ENCODE measurements at places on chromosomes 2 and 18.

- DNase-seq: no peak
These were observed 187.1 kb downstream of the DYSF start for GRCh38 chr2:71640489-71640888.

DNA sequence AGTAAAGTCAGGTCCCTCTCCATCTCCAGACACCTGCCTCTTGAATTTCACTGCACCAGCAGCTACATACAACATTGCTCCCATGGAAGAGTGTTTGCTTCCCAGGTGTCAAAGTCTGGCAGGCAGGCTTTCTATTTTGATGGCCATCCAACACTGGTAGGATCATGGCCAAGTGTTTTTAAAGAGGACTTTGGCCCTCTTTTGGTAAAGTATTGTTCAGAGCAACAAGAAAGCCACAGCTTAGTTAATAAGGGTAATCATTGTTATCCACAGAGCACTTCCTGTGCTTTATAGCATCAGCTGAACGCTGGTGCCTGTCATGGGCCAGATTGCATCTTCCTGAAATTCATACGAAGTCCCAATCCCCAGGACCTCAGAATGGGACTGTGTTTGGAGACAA lies 133.2 kb downstream of the NCK2 start:
- no peak for DNase-seq

DNA sequence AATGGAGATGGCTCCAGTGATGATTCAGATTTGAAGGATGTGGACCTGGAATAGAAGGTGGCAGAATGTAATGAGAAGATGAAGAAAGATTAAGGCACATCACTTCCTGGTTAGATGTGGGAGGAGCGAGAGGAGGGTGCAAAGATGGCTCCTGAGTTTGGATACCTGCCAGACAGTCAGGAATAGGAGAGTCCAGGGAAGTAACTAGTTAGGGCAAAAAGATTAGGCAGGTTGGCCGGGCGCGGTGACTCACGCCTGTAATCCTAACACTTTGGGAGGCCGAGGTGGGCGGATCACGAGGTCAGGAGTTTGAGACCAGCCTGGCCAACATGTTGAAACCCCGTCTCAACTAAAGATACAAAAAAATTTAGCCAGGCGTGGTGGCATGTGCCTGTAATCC lies 5.6 kb downstream of the C2orf74 start:
- no peak for DNase-seq

GRCh38 chr18:75854174-75854573 lies 426.7 kb upstream of the SMIM21 start:
- DNase-seq: no peak

- no peak for DNase-seq
These were observed 176.2 kb upstream of the ZC3H15 start for GRCh38 chr2:186309901-186310300.

DNA sequence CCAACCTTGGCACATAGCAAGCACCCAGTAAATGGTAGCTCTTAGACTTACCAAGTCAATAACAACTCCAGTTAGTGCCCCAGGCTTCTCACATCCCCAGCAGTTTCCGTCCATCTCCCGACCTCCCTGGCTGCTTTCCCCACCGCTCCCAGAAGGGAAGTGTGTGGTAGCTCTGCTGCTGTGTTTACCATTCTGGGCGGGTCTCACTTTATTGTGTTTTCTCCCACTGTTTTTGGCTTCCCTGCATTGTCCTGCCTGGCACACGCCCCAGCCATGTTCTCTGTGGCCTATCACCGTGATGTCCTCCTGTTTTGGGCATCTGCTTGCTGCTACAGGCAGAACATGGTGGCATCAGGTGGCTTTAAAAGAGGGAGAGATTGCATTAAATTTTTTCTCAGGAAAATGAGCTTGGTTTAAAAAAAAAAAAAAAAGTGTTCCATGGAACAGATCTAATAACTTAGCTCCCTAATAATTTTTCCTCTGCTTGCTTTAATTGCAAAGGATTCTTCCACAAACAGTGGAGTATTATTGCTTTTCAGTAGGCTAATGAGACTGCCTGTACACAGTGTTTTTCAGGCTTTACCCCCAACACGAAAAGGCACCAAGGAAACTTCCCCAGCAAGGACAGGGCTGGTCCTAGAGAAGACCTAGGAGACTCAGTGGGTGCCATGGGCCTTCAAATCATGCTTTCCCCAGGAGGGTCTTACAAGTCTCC lies 8.0 kb upstream of the COX7A2L start:
- DNase-seq: no peak

DNA sequence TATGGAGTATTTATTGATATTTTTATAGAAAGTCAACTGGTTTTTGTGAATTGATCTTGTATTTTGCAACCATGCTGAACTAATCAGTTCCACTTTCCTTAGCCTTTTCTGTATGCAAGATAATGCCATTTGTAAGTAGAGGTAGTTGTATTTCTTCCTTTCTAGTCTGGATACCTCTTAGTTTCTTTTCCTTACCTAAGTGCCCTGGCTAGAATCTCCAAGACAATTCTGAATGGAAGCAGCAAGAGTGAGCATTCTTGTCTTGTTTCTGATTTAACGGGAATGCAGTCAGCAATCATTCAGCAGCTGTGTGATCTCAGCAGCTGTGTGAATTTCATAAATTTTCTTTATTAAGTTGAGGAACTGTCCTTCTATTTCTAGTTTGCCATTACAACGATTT lies 73.4 kb downstream of the NRXN1 start:
- DNase-seq: no peak

DNA sequence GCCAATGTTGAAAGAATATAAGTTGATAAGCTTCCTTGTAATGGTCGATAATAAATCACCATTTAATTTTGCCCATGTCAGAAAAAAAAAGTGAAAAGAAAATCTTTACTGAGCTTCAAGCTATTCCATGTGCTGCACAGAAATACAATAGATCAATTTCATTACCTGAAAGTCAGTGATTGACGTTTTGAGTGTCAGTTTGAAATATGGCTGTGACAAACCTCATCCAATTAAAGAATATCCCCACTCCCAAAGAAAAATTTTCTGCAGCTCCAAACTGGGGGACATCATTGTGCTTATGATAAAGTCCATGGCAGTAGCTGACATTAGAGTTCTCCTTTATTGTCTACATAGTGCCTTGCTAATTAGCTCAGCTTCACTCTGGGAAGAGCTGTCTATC lies 184.8 kb upstream of the RPRM start:
- DNase-seq: no peak

DNA sequence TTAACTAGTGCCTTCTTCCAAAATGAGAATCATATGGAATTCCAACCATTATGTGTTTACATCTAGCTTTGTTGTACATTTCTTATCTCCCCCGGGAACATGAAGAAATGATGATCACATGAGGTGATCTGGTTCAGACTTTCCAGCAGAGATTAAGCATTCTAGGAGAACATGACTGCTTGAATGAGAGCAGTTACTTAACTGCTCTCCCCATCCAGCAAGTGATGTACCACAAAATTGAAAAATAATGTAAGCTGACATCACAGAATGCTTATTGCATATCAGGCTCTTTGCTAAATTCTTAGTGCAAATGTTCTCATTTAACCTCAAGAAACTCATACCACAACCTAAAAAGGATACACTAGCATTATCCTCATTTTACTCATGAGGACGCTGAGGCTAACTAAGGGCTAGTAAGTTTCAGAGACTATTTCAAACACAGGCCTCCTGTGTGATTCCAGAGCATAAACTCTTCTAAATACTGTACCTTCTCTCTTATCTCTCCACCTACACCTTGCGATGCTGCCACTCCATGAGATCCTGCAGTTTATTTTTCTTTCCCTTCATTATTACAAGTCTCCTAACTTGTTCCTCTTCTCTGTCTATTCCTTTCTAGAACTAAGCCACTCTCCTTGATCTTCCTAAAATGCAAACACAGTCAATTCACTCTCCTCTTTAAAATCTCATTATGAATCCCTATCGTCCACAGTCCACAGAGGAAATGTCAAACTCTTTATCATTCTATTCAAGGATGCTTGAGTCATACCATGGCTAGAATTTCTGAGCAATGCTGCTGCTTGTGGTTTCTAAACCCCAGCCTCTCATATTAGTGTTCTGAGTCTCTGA lies 1224.8 kb upstream of the ZEB2 start:
- no peak for DNase-seq

DNA sequence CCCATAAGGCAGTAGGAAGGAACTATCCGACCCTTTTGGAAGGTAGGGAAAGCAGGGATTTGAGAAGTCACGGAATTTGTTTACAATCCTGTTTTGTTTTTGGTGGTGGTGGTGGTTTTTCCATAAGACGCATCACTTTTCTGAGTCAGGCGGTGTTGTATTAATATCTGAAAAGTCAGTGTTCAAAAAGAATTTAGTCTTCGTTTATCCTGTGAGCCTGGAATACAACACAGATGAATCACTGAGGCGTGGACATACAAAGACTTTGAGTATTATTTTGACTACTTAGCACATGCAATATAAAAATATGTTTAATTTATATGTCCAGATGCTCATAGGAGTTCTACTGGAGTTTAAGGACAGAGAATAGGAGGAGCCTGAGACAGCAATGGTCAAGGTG lies 785 bp downstream of the ZNF892 start:
- no peak for DNase-seq

- no peak for DNase-seq
These were observed 69.8 kb upstream of the TCF4 start for GRCh38 chr18:55657572-55658331.

- no peak for DNase-seq
These were observed 68.2 kb downstream of the ADI1 start for GRCh38 chr2:3451169-3451568.

GRCh38 chr18:46343931-46344372 lies 239.8 kb downstream of the HAUS1 start:
- DNase-seq: peak; percentile 34

DNA sequence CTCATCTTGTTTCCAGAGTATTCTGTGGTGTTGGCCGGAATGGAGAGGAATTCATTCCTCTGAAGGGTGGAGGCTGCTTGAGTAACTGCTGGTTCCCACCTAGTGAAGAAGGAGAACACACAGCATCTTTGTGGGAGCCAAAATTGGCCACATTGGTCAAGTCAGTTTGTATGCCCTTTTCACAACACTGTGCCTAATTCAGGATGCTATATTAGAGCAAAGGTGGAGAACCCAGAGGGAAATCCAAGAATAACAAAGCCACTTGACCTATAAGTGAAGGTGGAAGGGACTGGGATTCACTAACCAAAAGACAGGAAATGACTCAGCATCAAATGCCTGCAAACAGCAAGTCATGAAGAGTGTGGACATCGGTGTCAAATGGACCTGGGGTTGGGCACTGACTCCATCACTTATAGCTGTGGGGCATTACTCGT lies 27.3 kb upstream of the MLPH start:
- no peak for DNase-seq

DNA sequence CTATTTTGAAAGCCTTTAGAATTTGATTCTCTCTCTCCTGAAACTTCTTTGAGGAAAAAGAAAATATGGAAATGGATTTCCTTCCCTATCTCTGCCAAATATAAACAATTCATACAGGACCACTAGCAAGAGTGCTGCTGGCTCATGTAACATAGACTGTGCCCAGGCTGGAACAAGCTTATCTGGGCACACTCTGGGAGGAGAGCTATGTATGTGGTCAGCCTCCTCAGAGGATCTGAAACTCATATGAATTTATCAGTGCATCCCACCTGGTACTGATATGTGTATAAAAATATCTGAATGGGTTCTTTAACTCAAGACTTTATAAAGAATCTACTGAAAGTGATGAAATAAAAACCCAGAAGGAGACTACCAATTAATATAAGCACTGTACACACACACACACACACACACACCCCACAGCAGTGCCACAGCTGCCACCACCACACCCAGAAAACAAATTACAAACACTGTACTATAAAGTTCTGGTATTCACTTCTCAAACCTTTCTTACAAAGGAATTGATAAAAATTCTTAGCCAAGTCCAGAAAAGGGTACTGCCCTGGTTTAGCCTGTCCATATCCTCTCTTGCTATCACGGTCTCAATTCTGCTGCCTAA lies 115.6 kb downstream of the IRS1 start:
- no peak for DNase-seq

DNA sequence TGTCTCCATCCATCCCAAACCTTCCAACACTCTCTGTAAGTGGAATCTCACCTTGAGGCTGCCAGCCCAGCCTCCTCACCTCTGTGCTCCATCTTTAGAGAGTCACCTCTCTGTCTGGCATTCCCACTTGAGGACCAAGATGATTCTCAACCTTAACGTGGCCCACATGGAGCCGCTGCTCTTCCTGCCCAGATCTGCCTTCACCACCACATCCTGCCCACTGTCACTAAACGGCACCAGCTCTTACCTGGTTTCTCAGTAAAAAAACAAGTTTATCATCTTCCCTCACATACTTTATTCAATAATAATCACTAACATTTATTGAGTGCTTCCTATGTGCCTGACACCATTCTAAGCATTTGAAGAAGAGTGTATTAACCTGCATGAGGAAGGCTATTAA lies 80.4 kb downstream of the NEDD4L start:
- DNase-seq: no peak

DNA sequence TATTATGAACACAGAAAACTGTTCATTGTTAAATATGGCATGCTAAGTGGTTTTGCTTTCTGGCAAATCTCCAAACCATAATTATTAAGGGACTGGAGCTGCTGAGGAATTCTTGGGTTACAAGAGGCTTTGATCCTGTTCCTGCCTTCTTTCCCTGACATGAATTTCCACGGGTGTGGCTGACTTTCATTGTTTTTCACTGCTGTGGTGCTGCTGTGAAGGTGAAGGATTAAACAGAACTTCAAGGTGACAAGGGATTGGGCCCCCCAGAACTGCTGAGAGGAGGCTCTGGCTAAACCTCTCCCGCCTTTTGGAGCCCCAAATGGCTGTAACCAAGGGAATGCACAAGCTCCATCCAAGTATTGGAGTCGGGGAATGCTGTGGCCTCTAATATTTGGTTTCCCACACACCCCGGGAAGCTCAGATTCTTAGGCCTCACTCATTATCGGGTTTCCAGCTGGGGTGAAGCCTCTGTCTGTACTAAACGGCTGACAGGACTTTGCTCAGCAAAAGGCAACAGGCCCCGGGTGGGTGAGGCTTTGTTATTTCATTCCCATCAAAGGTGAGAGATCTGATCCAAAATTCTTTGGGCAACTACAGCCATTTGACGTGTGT lies 29.0 kb upstream of the ZFP36L2 start:
- no peak for DNase-seq

DNA sequence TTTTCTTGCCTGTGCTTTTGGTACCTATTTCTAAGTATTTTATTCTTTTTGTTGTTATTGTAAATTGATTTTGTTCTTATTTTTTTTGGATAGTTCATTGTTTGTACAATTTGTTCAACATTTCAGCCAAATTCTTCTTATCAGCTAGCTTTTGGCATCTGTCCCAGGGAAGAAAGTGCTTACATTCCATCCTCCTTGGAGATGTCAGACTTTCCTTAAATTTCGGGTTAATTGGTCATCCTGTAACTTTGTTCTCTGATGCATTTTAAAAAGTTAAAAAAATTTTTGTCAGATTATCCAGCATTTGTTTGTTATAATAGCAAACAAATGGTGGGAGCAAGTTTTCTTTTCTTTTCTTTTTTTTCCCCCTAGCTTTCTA lies 60.3 kb downstream of the PTH2R start:
- DNase-seq: no peak

GRCh38 chr18:24033641-24034412 lies 19.3 kb downstream of the TTC39C start:
- DNase-seq: no peak

DNA sequence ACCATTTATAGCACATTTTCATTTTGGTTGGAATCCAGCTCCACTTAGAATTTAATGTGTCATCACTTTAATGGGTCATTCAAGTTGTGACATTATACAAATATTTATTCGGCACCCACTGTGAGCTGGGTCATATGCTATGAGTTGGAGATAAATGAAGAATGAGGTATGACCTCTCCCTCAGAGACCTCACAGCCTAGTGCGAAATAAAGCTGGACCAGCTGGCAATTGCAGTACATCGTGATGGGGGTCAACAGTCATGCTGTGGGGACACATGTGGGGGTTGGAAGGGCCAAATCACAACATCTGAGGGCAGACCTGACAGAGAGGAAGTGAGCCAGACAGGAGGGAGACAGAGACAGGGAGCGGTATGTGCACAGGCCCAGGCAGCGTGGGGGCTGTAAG lies 175.4 kb downstream of the MAIP1 start:
- no peak for DNase-seq
